ENCODE measurements at places on chromosomes 5 and 9.

DNA sequence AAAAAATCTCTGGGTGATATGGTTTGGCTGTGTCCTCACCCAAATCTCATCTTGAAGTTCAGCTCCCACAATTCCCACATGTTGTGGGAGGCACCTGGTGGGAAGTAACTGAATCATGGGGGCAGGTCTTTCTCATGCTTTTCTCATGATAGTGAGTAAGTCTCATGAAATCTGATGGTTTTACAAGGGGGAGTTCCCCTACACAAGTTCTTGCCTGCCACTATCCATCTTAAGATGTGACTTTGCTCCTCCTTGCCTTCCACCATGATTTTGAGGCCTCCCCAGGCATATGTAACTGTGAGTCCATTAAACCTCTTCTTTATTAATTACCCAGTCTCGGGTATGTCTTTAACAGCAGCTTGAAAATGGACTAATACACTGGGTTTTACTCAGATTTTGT lies 513.9 kb downstream of the TLE4 start:
- no peak for DNase-seq

DNA sequence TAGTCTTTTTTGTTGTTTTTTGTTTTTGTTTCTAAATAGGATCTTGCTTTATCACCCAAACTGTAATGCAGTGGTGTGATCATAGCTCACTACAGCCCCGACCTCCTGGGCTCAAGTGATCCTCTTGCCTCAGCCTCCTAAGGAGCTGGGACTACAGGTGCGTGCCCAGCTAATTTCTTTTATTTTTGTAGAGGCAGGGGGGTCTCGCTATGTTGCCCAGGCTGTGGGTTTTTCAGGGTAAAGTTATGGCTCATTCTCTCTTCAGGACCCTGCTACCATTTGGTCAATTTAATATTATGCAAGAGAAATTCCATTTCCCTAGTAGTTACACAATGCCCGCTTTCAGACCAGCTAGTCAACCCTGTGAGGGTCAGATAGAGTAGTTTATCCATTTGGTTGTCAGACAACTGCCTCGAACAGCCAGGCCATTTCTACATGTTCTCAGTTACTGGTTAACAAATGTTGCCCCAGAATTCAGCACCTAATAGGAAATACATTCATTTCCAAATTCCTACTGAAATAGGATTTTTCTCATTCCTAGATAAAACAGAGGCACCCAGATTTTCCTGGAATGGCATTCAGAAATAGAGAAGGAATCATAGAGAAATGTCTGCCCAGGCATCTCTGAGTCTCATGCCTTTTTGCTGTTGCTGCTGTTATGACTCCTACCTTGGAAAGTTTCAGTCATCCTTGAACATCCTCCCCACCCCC lies 6.4 kb upstream of the GLIS3 start:
- no peak for DNase-seq

- DNase-seq, result no peak
These were observed 108.9 kb downstream of the WNK2 start for GRCh38 chr9:93292664-93293328.

DNA sequence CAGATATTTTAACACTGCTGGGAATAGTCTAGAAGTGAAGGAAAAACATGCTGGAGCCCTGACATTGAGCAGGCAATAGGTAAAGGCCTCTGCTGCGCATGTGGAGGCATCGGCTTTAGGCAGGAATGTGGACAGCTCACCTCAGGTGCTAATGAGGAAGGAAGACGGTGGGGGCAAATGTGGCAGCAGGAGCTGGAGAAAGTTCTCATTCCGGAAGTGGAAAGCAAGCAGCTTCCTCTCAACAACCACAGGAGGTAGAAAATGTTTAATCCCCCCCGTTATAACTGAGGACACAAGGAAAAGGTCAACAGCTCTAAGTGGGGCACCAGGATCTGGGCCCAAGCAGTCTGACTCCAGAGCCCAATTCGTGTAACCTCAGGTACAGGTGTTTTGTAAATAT lies 7.6 kb upstream of the RPS14 start:
- no peak for DNase-seq

GRCh38 chr9:17963498-17963897 lies 384.6 kb downstream of the SH3GL2 start:
- no peak for DNase-seq

DNA sequence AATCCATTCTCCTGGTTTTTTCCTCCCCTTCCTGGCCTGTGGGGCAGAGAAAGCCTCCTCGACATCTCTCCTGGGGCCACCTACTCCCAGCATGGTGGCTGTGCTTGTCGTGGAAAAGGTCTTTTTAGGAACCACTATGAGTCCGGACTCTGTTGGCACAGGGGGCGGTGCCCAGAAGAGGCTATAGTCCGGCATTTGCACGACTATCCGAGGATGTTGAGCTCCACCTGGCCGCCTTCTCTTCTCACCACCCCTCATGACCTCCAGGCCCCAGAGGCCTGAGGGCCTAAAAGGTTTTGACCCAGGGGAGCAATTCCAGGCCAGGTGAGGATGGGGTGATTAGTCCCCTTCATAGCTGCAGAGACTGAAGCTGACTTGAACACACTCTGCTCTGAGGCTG lies 14.1 kb downstream of the CSF2 start:
- no peak for DNase-seq

GRCh38 chr5:136242611-136243010 lies 49.6 kb upstream of the SMIM32 start:
- no peak for DNase-seq
